ENCODE measurements at places on chromosomes 5 and 9.
A peak's percentile ranks its signal among the peaks of the same experiment; 100 is the strongest.

- no peak for DNase-seq
Measured at GRCh38 chr5:80615266-80615914, 39.1 kb upstream of the MSH3 start.

- no peak for DNase-seq
Measured at GRCh38 chr5:116785106-116785505, 210.5 kb upstream of the SEMA6A start.

DNA sequence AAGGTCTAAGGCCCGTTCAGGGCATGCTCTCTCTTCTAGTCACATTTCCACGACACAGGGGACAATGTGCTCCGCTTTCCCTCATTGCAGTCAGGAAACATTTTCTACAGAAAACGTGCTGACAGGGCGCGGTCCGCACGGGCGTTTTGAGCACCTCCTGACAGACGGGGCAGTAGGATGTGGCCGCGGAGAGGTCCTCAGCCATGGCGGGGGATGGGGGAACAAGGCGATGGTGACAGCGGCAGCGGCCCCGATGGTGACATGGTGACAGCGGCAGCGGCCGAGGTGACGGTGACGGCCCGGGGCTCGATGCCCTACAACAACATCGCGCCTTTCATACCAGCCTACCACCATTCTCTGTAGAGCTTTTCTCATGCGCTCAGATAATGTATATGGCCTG, 4.1 kb downstream of the PLPP1 start:
- no peak for DNase-seq

- DNase-seq: no peak
Measured at GRCh38 chr5:30831123-30831522, 362.4 kb upstream of the CDH6 start.

DNA sequence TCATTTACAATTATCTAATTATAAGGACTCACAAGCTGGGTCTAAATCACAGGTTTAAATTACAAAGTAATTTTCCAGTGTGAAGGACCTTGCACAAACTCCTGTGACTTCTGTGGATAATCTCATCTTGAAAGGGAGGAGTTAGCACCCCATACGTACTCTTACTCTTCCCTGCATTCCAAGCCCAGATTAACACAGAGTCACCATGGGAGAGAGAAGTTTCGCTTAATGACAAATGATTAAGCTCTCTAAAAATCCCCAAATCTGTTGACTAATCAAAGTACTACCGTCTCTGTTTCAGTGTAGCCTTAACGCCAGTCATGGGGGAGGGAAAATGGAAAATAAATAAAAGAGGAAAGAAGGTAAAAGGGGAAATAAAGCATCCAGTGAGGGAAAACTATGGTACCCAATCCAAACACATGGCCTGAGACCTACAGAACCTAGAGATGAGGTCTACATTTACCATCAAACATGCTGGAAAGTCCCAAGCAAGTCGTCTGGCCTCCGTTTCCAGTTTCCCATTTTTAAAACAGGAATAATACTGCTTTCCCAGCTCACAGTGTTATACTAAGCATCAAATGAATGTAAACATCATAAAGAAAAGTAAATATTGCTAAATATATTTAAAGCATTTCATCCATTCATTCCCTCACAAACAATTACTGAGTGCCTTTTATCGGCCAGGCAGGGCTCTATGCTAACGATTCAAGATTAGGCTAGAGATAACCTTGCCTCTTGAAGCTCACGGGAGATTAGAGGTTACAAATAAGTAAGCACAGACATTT, 63.2 kb downstream of the PCA3 start:
- DNase-seq: no peak

GRCh38 chr5:95919658-95920057, 42.0 kb downstream of the ELL2 start:
- no peak for DNase-seq

DNA sequence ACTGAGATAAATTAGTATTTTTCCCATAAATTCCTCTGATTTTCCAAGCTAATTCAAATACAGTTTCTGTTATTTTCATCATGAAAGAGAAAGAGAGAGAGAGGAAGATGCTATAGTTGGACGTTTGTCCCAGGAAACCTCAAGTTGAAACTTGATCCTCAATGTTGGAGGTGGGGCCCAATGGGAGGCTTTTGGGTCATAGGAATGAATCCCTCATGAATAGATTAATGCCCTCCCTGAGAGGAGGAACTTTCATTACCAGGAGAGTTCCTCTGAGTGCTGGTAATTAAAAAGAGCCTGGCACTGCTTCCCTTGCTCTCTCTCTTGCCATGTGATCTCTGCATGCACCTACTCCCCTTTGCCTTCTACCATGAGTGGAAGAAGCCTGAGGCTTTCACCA, 189.9 kb upstream of the SMC2 start:
- DNase-seq: no peak

DNA sequence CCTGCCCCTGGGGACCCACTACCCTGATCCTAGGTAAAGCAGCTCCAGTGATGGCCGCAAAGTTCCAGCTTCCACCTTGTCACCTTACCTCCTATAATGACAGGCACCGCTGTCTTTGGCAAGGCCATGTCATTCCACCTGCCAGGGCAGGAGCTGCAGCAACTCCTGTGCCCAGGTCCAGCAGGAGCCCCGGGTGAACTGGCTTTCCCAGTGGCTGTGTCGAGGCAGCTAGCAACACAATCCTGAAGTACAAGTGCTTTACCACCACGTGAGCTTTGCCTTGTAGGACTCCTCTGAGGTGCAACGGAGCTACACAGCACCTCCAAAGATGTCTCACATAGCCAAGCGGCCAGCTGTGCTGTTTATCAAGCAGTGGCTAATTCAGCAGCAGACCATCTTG, 20.7 kb upstream of the MGAT1 start:
- no peak for DNase-seq

DNA sequence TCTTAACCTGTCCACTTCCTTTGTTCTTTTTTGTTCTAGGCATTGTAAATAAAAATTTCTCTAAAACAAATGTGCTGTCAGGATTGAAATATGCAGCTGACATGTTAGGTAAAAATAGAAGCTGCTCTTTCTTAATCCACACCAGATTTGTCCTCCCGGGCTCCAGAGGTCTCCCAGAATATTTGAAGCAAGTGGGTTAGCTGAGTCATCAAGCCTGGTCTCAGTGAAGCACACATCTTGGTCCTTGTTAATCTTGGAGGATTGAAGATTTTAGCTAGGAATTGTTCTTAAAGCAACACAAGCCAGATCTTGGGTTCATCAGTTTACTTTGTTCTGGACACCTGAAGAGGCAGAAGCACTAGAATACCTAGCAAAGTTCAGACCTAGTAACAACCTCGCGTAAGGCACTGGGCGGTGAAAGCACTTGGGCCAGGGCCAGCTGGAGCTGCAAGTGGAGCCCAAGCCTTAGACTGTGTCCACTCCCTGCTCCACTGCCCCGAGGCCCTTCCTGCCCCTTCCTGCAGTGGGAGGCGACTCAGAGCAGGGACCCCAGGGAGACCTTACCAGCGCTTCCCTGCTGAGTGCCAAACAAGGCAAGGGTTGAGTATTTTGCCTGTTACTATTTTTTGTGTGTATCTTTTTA, 36.5 kb downstream of the HABP4 start:
- DNase-seq: no peak

DNA sequence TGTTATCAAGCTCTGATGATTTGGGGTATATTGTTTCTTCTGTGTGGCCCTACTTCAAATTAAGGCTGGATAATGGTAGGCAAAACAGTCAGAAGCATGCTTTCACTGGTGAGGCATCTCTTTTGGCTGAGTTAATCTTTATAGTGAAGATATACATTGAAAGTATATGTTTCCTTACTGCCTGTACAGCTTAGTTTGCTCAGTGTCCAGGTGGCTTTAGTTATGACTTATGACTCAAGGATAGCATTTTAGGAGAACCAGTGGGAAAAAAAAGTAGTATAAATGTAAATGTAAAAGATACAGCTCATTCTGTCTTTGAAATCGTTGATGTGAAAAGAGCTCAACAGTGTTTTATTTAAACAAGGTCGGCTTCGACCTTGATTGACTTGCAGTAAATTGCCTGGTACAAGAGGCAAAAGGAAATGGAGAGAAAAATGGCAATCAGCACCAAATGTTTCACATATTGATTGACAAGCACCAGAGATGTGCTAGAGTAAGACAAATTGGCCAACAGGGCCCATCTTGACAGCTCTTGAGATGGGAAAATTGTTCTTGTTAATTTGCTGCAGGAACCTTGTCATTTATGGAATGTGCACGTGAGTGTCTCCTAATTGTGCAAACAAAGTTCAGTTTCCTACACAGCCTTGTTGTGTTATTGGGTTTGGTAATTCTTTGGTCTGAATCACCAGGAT, 447.4 kb upstream of the WWC1 start:
- DNase-seq: no peak

DNA sequence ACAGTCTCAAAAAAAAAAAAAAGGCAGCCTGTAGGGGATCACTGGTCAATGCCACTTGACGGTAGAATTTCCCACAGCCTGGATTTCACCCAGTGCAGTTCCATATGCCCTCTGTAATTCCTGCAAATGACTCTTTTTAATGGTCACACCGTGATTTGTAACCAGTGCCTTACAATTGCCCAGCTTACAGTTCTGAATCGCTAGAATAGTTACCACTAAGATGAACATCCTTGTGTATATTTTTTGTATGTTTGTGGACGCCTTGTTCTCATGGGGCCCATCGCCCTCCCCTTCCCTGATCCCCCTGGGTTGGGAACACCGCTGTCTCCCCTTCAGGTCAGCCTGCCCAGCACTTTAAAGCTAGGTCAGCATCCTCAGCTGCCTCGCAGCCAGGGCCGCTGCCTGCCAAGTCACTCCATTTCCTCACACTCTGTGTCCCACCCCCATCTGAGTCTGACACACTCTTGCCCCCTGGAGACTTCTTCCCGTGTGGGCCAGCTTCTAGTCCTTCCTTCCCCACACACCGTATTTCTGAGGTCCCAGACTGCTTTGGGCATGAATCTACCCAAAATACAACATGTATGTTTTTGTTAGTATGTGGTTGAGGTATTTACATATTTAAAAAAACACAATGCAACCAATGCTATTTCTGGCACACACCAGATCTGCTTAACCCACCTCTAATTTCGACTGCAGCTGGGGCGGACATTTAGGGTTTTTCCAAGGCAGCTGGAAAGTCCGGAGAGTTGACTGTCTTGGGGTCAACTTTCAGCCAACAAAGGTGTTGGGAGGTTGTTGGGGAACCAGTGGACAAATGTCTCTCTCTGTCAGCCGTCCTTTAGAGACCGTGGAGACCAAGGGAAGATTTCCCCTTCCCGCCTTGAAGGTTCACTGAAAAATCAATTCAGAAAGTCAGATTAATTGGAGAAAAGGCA, 120.5 kb upstream of the NEK6 start:
- DNase-seq: no peak

DNA sequence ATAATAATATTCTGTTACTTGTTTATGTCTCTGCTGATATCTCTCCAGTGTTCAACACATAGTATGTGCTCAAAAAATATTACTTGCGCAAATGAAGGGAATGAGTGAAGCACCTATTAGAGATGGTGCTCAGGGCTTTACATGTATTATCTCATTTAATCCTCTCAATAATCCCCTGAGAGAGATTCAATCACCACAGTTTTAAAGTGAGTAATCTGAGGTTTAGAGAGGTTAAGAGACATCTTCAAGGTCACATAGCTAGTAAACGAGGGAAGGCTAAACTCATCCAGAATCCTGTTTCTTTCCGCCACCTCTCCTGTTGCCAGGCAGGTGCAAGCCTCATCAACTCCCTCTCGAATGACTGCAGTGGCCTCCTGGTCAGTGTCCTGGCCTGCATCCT, 82.0 kb downstream of the UGCG start:
- no peak for DNase-seq

- no peak for DNase-seq
Measured at GRCh38 chr5:151093476-151093889, 12.6 kb upstream of the TNIP1 start.

- no peak for DNase-seq
Measured at GRCh38 chr5:38071831-38072694, 186.3 kb upstream of the EGFLAM start.

DNA sequence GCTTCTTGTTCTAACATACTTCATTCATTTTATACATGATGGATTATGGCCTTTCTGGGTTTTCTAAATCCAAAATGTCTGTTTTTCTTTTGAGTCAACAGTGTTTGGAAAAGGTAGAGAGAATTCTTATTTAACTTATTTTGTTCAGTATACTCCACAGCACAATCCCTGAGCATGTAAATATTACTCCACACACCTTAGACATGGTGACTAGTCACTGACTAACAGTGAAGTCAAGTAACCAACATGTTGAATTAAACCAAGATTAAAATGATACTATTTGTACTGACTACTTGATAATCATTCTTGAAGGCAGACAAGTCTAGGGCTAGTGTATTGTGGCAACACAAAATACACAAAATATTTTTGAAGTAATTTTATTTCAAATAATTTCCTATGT, 55.0 kb downstream of the HAPLN1 start:
- DNase-seq: no peak

GRCh38 chr9:6543204-6543603, 102.3 kb downstream of the GLDC start:
- DNase-seq: peak; percentile 10

GRCh38 chr5:149212198-149212951, 59.3 kb upstream of the AFAP1L1 start:
- DNase-seq: no peak

DNA sequence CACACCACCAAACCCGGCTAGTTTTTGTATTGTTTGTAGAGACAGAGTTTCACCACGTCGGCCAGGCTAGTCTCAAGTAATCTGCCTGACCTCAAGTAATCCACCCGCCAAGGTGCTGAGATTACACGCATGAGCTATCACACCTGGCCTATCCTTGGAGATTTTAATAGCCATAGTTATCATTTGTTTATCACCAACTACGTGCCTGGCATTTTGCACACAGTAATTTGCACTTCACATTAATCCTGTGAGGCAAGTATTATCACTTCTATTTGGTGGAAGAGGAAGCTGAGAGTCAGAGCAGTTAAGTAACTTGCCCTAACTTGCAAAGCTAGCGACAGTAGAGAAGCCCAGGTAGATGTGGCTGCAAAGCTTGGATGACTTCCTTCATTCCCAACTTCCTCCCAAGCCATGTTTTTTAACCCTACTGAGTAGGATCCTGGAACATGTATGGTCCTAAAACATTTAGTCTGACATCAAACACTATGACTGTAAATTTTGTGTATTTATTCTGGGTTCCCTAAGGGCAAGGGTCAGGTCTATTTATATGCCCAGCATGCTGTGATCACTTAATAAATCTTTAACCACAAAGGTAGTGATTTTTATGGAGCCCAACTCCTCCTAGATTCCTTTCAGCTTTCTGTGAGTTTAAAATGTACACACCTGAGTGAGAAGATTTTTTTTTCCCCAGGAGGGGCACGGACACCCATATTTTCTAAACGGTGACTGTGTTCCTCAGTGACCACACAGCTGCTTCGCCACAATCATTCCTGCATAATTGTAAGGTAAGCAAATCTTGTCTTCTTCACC, 100.2 kb upstream of the RAI14 start:
- DNase-seq: no peak

Data from NCI-H187 treated with DMSO at 0.1 percent for 48 hours (cell line).